ENCODE measurements at places on chromosomes 4 and X.
A peak's percentile ranks its signal among the peaks of the same experiment; 100 is the strongest.

DNA sequence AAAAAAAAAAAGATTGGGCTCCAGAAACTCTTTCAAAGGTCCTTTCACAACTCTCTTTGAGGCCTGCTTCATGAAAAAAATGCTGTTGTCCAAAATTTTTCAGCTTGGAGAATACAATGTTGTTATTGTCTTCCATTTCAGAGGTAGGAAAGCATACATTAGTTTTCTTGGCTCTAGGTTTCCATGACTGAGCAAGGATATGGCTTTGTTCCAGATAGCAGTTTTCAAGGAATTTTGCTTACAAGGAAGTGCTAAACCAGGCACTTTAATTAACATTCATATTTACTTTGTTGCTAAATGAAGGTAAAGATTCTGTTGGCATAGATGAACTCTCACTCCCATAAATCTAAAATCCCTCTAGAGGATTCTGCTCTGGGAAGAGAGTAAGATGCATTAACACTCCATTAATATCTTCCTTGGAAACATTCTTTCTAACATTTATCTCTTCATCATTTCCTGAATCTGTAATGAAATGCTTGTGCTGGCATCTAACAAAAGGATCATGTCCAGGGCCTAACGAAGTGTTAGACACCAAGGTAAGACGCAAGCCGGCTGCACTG, 118.4 kb downstream of the COL25A1 start:
- no peak for DNase-seq

- DNase-seq = no peak
Observed at GRCh38 chr4:177528620-177529019, 86.4 kb upstream of the AGA start.

DNA sequence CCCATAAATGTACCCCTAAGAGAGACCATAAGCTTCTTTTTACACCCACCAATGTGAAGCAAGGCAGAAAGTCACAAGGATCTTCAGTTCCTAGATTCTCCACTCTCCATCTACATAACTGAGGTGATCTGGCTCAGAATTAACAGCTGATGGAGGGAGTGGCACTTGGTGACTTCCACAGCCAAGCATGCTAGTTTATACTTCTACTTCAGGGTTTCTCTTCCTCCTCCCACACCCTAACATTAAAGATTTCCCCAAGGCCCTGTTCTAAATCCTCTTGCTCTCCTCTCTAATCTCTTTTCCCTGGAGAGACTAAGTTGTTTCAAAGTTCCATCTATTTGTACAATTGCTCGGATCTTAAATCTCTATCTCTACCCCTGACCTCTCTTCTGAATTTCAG, 81.1 kb downstream of the MBNL3 start:
- DNase-seq = no peak

- DNase-seq = peak; percentile 22
Observed at GRCh38 chrX:38804432-38804681, 3.1 kb downstream of the MID1IP1 start.

Data from urothelium cell line (cell line).